DMS79 (cell line): ENCODE measurements at places on chromosomes 4 and X.
A peak's percentile ranks its signal among the peaks of the same experiment; 100 is the strongest.

GRCh38 chr4:146165840-146166239, 9.7 kb upstream of the LSM6 start:
- DNase-seq, result no peak

DNA sequence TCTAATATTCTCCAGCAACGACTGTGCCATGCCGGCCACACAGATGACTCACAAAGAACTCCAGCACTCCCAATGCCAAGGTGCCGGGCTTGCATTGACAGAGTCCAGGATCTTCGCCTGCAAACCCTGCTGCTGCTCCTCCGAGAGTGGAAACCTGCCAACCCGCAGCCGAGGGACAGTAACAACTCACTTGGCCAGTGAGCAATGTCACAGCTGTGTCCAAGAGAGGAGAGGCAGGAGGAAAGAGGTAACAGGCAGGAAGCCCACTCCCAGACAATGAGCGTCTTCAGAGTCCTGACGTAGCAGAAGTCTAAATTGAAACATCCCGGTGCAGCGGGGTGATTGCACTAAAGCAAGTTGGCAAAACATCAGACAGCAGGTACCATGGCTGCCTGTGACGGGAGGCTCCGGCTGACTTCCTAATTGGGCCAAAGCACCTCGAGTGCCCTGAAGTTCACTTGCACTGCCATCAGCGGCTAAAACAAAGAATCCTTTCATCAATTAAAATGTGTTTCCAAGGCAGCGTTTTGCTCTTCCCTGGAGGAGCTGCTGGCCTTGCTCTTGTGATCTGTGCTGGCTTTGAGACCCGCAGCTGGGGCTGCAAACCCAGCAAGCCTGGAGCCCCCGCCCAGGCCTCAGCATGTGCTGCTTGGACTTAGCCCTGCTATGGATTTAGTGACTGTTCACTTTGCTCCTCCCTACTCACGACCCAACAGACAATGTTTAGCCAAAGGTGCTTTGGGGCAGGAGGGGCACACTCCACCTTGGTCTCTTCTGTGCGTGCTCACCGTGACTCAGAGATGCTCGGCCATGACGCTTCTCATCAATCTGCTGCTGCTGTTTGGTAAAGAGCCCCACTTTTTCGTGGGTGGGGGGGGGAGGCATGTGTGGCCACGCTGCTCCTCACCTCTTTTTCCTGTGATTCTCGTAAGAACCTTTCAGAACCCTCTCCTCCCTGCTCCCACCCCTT, 36.5 kb downstream of the DCTD start:
- peak; percentile 78 for DNase-seq

- no peak for DNase-seq
Observed at GRCh38 chrX:134715930-134716619, 57.8 kb upstream of the PLAC1 start.

GRCh38 chr4:179328627-179329026, 1886.4 kb upstream of the AGA start:
- DNase-seq, result no peak

DNA sequence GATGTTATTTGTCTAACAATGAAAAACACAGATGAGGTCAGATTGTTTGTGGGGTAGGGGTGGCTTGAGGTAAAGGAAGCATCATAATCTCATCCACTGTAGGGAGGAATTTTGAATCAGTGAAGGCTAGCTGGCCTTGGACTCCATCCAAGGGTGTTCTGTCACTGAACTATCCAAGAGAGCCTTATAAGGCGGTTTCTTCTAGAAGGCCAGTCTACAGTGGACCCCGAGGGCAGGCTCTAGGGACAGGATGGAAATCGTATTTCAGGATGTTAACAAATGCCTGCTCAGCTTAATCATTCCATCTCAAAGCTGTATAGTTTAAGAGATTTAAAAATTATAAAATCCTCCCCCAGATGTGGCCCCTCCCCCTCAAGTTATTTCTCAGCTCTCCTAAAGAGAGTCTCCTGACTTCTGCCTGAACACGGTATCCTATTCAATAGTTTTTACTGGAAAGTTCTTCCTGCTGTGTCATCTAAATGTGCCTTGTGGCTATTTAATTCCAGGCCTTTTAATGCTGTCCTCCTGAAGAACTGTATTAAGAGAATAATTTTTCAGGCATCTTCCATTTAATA, 8.0 kb downstream of the IGFBP7 start:
- no peak for DNase-seq

DNA sequence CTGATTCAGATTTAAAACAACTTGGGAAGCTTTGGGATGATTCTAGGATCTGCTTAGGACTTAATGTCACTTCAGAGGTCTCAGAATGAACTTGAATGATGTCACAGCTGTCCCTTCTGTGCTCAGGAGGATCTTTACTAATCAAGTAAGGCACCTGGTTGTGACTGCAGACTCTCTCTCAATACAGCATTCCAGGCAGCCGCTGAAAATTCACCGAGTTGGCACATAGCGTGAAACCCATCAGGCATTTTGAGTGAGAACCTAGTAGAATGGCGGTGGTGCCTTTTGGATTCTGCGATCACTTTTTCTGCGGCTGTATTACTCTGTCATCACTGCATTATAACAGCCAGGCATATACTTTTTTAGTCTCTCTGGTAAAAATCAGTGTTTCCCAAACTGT, 16.5 kb downstream of the SNX25 start:
- no peak for DNase-seq

GRCh38 chr4:5955856-5956255, 62.4 kb downstream of the C4orf50 start:
- no peak for DNase-seq

DNA sequence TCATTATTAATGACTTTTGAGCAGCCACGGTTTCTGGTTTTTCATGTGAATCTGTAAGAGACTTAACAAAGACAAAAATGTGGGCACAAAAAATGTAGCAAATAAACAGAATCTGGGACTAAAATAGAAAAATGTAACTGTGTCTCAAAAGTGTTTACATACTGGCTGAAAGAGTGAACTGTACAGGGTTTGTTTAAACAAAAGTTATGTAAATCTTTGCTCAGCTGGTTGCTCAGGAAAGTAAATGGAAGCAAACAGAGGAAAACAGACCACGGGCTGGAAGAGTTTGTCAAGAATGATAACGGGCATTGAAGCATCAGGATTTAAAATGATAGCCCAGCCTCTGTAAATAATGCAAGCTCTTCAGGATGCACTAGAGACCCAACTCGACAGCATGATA, 921.8 kb upstream of the FTHL17 start:
- no peak for DNase-seq

- no peak for DNase-seq
Observed at GRCh38 chr4:91113130-91113706, 986.0 kb downstream of the CCSER1 start.

- no peak for DNase-seq
Observed at GRCh38 chrX:10483191-10483831, 137.1 kb downstream of the MID1 start.

GRCh38 chr4:13938299-13938698, 310.8 kb upstream of the BOD1L1 start:
- no peak for DNase-seq

GRCh38 chr4:62399242-62399641, 1199.1 kb downstream of the ADGRL3 start:
- no peak for DNase-seq

DNA sequence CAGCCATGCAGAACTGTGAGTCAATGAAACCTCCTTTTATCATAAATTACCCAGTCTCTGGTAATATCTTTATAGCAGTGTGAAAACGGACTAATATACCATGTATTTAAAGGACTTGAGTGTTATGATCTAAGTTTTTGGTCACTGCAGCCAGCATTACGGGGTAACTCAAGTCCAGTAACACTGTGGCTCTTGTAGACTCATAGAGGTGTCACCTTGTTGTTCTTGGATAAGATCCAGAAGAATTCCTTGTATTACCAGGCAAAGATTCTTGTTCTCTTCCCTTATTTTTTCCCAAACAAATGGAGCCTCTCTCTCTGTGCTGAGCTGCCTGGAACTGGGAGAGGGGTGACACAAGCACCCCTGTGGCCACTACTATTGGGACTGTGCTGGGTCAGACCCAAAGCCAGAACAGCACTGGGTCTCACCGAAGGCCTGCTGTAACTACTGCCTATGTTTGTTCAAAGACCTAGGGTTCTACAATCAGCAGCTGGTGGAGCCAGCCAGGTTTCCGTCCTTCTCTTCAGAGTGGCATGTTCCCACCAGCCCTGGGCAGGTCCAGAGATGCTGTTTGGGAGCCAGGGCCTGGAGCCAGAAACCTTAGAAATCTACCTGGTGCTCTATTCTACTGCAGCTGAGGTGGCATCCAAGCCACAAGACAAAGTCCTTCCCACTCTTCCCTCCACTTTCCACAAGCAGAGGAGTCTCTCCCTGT, 43.7 kb upstream of the MED14 start:
- DNase-seq, result no peak

GRCh38 chr4:70802928-70803580, 36.6 kb downstream of the GRSF1 start:
- no peak for DNase-seq

DNA sequence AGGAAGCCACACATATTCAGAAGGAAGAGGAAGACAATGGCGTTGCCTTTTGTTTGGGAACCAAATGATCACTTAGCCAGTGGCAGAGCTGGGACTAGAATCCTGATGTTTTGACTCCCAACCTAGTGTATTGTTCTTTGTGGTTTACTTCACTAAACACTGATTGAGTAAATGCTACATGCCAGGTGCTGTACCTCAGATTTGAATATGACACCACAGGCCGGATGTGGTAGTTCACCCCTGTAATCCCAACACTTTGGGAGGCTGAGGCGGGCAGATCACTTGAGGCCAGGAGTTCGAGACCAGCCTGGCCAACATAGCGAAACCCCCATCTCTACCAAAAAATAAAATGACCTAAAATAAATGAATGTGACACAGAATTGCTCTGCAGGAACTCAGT, 8.4 kb downstream of the NDUFA1 start:
- DNase-seq, result no peak

DNA sequence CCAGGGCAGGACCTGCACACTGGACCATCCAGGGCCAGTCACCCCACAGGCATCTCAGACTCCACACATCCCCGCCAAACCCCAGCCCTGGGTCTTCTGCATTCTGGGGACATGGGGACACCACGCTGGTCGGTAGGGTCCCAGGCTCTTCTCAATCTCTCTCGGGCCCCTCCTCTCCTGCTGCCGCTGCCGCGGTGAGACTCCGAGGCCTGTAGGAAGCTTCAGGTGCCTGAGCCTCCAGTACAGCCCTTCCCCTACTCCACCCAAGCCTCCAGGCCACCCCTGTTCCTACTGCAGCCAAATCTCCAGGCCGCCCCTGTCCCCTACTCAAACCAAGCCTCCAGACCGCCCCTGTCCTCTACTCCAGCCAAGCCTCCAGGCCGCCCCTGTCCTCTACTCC, 5.5 kb upstream of the ASMT start:
- no peak for DNase-seq

- no peak for DNase-seq
Observed at GRCh38 chrX:122046226-122046625, 998.8 kb downstream of the GLUD2 start.

DNA sequence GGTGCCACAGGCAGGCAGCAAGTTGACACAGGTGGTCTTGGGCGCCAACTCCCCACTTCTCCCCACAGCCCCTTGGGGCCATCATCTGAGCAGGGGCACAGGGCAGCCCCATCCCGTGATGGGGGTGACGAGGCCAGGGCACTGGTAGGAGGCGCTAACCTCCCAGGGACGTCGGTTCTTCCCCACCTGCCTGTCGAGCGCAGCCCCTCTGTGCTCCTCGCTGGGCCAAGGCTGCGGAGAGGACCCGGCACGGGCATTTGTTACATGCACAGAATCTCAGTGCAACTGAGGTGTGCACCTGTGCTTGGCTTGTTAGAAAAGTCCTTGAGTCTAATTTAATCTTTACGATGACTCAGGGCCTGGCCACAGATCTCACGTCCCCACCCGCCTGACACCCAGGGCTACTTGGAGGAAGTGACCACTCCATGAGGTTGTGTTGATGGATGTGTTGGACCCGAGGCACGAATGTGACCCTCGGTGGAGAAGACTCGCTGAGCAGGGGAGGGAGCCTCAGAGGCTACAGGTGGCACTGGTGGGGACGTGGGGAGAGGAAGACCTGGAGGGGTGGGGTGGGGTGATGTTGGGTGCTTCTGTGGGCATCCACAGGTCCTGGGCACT, 3.1 kb upstream of the SH3TC1 start:
- DNase-seq, result no peak

- no peak for DNase-seq
Observed at GRCh38 chr4:27716693-27717430, 856.2 kb downstream of the STIM2 start.

GRCh38 chr4:7034262-7035081, 8.7 kb upstream of the TADA2B start:
- no peak for DNase-seq

DNA sequence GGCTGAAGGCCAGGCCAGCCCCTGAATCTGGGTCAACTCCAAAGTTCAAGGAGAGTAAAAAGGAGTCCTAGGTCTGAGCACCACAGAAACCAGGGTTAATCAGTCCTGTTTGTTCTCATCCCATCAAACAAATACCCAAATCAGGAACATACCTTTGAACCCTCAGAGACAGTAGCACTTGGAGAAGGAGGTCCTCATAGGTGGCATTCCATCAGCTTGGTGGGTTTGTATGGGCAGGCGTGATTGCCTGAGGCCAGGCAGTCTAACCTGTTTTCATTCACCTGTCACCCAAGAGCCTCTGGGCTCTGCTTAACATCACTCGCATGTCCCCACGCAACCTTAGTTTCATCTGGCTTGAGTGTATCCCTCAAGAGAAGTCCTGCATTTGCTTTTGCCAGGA, 17.5 kb upstream of the MBTPS2 start:
- DNase-seq, result no peak
